ENCODE measurements at places on chromosomes 12 and 14.

DNA sequence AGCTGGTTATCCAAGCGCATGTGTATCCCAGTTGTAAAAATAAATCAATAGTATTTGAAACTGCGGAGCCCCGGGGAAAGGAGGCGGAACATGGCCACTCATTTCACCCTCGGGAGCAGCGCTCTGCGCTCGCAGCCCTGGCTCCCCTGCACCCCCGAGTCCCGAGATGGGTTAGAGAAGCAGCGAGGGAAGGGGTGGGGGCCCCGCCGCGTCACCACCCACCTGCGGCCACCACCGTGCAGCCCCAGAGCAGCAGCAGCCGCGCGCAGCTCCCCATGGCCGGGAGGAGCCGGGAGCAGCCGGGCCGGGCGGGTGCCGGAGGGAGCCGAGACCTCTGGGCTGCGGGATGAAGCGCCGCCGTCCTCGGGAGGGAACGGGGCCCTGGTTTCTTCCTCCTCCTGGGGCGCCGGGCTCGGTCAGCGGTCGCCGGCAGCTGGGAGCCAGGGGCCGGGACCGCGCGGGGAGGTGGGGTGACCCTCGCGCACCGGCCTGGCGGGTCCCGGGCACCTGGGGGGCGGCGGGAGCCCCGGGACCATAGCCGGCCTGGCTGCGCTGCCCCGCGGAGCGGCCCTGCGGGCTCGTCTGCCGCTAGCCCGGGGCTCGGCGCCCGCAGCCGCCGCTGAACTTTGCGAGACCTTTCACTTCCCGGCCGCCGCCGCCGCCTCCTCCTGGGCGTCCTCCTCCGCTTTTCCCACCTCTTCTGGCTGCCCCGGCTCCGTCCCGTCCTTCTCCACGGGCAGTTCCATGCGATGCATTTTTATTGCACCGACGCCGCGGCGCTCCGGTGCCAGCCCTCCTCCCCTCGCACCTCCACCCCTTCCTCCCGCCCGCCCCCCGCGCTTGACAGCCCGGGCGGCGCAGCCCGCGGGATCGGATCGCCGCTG is at the start of gene NTN4:
Gene NTN4, minus strand, starts transcription at position 732 of the 884 bp plus-strand sequence. Its CDS starts 455 bp downstream, at position 277.
- peak; percentile 69 for ATAC-seq

- peak; percentile 22 for ATAC-seq
Observed at GRCh38 chr14:92747701-92748258, 647 bp downstream of the LGMN start.

DNA sequence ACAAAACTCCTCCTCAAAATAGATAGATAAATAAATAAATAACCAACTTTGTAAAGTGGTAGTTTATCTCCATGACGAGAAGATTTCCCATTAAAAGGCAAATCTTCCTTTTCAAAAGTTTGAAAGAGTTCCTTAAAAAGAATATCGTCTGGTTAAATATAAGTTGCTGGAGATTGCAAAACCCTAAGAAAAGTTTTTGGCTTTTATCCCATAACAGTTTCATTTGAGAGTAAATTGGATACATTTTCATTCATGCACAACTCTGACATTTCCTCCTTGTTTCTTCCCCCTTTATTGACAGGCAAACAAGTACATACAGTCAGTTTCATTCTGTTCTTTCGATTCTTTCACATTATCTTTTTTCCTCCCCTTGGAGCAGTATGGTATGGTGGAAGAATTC is 45.4 kb upstream of the BTG1 start:
- no peak for ATAC-seq

GRCh38 chr14:44730860-44731259 is 223.8 kb upstream of the FSCB start:
- ATAC-seq: no peak

- no peak for ATAC-seq
Observed at GRCh38 chr12:51388846-51389245, 2.4 kb downstream of the GALNT6 start.

DNA sequence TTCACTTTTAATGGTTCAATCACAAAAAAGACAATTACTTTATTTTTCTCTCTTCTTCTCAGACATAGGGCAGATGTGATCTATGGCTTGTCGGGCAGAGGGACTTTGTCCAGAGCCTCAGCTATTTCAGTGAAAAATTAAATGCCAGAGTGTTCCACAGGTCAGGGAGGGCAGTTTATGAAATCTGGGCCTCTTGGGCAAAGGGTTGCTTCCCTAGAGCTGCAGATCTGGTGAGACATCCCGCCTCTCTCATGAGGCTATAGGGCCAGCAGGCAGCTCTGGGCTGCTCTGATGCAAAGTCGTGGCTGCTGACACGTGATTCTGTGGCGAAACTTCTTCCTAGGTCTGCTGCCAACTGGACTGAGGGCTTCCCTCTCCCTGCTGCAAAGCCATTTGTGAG is 6.0 kb downstream of the CLMN start:
- no peak for ATAC-seq

- no peak for ATAC-seq
Observed at GRCh38 chr12:132201391-132202120, 57.3 kb downstream of the NOC4L start.

GRCh38 chr14:106309423-106309822 is 783.0 kb downstream of the TMEM121 start:
- no peak for ATAC-seq

DNA sequence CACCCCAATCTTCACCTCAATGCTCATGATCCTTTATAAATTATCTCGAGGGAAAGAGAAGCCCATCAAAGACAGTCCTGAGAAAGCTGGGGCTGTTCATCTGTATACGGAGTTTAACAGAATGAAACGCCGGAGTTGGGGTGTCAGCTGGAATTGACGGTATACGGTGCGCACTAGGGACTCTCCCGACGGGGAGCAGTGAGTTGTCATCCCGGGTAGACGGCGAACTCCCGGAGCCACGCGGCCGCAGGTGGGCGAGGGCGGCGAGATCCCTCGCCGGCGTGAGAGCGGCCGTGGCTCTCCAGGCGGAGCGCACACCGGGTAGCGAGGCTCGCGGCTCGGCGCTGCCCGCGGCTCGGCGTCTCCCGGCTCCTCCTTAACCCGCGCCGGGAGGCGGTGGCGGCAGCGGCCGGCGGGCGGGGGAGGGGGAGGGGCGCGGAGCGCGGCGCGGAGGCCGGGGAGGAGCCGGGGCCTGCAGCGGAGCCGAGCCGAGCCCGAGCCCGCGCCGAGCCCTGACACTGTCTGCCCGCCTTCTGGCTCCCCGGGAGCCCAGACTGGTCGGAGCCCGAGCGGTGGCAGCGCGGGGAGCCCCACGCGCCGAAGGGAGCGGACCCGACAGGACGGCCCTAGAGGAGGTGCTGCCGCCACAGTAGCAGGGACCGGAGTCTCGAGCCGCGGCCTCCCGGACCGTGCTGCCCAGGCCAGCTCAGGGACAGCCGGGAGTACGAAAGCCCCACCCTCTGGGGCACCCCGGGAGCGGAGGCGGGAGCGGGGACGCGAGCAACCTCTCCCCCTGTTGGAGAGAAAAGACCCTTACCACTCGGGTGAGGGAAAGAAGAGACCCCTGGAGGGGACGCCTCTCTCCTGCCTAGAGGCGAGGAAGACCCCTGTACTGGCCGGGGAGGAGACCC is at the start of gene FOXJ2:
Gene FOXJ2, plus strand, starts transcription at position 475 of the 911 bp plus-strand sequence. CDS start 7,117 bp downstream, outside the sequence.
- peak; percentile 78 for ATAC-seq

GRCh38 chr14:100537446-100538350 is 49.5 kb downstream of the BEGAIN start:
- ATAC-seq: no peak

DNA sequence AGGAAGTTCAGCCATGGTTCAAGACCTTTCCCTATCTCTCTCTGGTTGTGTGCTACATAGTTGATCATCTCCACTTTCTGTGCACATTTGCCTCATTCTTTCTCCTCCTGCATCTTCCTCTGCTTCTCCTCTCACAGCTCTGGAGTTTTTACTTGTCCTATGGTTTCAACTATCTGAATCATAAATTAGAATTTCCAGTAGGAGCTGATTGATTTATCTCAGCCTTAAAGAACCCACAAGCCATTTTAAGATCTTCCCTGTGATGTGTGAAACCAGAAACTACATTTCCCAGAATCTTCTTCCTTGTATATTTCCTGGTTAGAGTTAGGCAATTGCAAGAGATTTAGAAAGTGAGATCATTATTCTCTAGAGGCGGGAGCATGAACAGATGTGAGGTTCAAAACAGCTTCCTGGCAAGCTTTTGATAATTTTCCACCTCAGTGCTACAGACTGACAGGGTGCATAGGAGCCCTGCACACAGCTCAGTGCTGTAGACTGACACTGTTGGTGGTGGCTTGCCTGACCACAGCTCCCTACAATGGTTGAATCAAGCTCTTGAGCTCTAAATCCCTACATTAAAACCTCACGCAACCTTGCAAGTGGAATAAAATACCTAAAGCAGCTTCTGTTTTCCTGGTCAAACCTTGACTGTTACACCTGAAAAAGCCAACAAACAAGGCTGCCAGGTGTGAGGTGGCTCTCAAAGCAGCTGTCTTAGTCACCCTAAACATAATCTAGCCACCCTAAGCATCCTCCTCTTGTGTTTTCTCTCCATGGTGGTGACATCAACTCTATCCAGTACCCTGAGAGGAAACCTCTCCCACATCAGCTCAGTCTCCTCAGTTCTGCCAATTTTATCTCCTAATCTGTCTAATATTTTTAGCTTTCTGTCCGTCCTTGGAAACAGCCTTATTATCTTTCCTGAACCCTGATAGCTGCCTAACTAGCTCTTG is 21.5 kb upstream of the IFNG start:
- ATAC-seq: peak; percentile 86

- no peak for ATAC-seq
Observed at GRCh38 chr12:30794020-30794419, 39.3 kb upstream of the CAPRIN2 start.

- ATAC-seq: no peak
Observed at GRCh38 chr12:65409726-65410125, 131.2 kb downstream of the MSRB3 start.

DNA sequence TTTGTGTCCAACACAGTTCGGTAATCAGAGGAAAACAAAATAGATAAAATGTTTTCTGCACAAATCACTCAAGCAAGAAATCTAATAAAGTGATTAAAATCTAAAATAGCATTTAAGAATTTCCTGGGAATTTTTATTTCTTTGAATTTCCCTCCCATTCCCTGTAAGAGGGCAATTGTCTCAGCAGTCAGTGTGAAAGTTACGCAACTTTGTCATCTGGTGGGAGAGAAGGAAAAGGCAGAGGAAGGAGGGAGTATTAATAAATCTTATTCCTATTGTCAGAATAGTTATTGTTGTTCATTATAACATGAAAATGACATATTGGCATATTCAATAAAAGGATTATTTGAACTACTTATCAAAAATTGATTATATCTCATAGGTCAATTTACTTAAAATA is 464.9 kb downstream of the PRKD1 start:
- no peak for ATAC-seq

GRCh38 chr12:30805959-30806358 is 51.2 kb upstream of the CAPRIN2 start:
- ATAC-seq: no peak

DNA sequence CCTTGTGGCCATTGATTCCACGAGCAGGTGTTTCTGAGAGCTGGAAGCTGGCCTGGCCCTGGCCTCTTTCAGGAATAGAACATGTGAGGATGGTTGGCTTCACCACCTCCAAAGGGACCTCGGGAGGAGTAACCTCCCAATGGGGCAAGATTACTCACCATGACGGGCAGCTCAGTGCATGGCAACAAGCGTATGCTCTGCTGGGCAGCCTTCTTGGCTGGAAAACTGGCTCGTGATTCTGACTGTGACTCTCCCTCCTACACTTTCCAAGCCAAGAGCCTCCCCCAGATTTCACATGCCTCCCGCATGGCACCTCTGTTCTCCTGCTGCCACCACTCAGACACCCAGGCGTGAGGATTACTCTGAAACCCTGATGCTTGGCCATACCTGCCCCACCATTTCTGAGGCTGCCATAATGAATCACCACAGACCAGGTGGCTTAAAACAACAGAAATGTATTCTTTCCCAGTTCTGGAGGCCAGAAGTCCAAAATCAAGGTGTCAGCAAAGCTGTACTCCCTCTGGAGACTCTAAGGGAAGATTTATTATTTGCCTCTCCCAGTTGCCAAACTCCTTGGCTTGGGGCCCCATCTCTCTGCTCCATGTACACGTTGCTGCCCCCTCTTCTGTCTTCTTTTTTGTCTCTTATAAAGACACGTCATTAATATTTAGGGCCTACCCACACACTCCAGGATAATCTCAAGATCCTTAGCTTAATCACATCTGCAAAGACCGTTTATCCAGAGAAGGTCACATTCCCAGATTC is 215.9 kb downstream of the CHST11 start:
- no peak for ATAC-seq
